ENCODE measurements at places on chromosomes 12 and 14.

- DNase-seq: no peak
These were observed 142.3 kb downstream of the ADGRD1 start for GRCh38 chr12:131095826-131096680.

DNA sequence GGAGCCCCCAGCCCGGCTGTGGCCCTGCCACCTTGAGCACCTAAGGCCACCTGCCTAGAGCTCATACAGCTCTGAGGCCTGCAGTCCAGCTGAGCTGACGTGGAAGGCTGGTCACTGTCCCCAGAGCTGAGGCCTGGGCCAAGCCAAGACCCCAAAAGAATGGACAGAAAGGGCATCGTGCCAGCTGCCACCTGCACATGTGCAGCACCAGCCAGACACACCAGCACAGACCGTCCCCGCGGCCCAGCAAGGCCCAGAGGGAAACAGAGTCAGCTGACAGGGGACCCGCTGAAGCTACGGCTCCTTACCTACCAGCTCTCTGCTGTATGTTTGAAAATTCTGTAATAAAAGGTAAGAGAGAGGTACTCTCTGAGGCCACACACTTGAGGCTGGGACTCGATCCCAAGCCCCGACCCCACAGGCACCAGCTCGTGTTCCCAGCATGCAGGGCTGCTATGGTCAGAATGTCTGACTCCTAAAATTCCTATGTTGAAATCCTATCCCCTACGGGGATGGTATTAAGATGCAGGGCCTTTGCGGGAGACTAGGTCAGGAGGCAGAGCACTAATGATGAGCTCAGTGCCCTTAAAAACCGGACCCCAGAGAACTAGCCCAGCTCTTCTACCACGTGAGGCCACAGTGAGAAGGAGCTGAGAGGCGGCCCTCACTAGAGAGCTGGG is 25.4 kb downstream of the BRF1 start:
- no peak for DNase-seq

DNA sequence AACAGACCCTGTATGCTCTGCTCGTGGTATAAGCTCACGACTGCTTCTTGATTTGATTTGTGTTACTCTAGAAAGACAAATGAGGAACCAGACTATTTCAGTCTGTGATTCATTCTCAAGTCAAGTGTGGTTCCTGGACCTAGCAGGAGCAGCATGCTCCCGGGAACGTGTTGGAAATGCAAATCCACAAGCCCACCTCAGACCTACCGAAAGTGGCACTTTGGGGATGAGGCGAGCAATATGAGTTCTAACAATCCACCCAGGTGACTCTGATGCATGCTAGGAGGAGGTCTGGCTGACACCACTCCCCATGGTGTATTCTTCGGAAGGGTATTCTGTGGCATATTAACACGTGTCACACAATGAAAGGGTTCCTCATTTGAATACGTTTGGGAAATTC is 59.5 kb upstream of the TMX1 start:
- no peak for DNase-seq

DNA sequence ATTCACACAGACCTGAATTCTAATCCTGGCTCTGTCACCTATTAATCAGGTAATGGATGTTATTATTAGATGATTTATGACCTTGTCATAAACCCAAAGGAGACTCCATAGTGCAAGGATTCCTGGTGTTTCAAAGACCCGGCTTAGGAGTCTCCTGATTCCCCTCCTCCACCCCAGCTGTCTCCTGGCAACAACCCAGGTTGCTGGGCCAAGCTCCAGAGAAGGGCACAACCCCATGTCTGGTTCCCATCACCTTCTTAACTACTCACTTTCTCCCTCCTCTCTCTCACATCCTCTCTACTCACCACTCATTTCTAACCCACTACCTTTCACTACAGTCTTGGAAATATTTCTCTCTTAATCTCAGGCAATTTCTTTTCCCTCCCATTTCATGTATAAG is 41.6 kb downstream of the RHOJ start:
- no peak for DNase-seq

DNA sequence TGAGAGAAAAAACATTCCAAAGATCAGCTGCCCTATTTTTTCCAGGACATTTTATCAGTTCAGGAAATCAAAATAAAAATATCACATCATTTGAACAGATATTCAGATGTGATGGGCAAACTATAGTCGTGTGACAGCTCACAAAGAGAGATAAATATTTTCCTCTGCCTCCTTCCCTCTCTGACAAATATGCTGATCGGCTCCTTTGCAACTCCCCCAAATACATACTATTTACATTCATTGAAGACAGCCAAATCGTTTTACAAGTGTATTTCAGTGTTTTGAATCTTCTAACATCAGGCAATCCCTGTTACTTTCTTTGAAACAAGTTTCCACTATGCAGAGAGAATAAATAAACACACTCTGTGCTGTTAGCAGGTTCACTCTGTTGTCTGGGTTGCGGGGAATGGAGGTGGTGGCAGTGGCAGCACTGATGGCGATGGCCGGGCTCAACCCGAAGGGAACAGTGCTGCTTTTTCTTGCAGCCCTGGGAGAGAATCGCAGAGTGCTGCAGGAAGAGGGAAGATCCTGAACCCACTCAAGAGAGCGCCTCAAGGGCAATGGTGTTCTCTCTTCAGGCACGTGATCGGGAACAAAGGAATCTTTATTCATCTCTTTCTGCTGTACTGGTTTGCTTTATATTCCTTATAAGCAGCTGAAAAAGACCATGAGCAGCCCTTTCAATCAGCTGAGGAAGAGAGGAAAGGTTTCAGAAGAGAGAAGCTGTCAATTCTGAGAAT is 142.5 kb downstream of the PHLDA1 start:
- DNase-seq: no peak

DNA sequence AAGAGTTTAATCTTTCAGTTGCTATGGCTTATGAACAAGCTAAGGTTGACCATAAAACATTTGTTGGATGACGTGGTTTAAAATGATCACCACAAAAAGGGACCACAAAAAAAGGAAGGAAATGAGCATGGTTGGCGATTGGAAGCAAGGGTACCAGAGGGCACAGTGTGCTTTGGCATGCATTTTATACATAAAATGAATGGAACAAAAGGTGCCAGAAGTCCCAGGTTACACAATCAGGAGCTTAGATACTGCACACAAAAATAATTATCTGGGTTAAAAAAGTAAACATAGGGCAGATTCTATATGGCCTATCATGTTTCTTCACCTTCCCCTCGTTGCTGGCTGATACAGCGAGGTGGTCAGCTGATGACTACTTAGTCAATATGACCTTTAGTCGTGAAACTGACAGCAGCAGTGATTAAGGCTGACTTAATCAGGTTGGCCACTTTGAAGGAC is 50.7 kb downstream of the ZC3H14 start:
- peak; percentile 60 for DNase-seq

DNA sequence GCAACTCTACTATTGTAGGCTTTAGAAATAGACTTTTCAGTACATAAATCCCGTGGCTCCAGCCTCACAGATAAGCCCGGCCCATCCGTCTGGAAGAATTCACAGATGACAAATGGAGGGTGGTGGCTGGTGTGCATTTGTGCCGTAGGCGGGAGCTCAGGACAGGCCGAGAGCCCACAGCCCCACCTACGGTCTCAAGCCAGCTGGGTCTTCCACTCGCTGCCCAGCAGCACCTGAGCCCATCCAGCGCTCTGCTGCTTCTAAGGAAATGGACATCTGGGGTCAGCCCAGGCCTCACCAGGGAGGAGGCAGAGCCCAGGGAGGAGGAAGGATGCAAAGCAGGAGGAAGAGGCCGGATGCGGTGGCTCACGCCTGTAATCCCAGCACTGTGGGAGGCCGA is 72.8 kb downstream of the KIF26A start:
- no peak for DNase-seq

DNA sequence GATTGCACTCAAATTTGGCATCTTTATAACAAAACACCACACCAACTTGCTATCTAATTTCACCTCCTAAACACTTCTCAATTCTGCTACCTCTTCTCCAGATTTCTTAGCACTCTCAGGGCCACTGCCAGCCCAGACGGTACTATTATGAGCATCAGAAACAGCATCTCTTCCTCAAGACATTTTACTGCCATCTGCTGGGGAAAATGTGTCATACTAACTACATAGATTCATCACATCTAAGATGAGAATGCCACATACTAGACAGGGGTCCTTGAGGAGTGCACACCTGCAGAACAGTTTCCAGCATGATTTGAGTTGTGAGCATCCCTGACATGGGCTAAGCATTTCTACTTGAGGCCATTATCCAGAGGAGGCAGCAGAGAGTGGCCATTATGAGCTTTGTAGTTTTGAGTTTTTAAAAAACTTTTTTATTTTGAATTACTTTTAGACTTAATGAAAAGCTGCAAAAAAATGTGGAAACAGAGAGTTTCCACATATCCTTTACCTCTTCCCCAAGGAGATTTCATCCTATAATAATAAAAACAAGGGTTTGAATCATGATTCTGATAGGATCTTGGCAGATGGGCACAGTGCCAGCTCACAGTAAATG is 15.1 kb upstream of the GRIP1 start:
- DNase-seq: peak; percentile 79

- DNase-seq: no peak
These were observed 74.6 kb upstream of the TMTC1 start for GRCh38 chr12:29858270-29858786.

DNA sequence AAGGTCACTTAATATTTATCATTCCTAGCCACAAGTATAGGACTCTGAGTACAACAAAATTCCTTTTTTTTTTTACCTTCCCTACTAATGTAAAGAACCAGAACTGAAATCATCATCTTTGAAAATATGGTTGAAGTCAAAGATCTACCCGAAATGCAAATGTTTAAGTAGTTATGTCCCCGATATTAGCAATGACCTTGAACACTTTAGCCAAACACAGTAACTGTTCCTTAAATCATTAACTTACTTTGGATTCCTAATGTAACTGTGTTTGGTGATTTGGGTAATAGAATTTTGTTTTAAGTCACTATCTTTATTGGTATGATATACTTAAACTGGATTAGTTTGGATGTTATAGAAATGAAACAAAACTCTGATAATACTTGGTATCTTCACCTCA is 14.4 kb downstream of the ITPR2 start:
- DNase-seq: no peak

GRCh38 chr14:95189367-95190132 is 32.2 kb upstream of the DICER1 start:
- DNase-seq: no peak

DNA sequence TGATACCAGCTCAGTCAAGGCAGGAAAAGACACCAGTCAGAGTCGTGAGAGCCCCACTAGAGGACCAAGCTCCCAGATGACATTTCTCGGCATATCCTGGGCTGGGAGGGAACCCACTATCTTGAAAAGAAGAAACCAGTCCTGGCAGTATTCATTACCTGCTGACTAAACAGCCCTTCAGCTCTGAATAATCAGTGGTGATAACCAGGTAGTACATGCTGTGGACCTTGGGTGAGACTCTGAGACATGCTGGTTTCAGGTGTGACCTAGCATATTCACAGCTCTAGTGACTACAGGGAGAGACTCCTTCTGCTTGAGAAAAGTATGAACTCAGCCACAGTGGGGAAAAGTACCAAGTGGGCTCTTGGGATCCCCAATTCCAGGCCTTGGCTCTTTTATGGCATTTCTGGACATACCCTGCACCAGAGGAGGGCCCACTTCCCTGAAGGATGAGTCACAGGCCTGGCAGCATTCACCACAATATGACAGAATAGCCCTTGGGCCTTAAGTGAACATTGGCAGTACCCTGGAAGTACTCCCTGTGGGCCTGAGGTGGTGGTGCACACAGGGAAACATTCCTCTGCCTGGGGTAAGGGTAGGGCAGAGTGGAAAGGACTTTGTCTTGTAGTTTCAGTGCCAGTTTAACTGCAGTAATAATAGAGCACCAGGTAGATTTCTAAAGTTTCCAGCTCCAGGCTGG is 82.6 kb upstream of the SLC38A4 start:
- DNase-seq: no peak

- DNase-seq: no peak
These were observed 430.5 kb upstream of the SOX5 start for GRCh38 chr12:24379861-24380521.

DNA sequence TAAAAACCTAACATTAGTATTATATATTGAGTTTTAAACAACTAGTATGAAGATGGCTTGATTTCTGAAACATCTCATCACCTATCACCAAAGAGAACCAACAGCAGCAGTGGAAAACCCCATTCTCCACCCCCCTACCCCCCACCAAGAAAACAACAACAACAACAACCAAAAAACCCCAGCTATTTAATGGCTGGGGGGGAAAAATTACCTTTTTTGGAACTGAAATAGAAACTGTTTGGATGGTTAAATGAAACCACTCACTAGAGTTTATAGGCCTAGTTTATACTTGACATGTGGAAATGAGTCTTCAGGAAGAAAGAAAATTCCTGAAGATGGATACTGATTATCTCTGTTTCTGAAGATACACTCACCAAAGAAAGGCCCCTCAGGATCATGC is 30.3 kb downstream of the PPP2R5E start:
- no peak for DNase-seq

- no peak for DNase-seq
These were observed 76.6 kb upstream of the KCNH3 start for GRCh38 chr12:49462083-49462744.

GRCh38 chr12:132253698-132254480 is 75.5 kb downstream of the GALNT9 start:
- DNase-seq: no peak

DNA sequence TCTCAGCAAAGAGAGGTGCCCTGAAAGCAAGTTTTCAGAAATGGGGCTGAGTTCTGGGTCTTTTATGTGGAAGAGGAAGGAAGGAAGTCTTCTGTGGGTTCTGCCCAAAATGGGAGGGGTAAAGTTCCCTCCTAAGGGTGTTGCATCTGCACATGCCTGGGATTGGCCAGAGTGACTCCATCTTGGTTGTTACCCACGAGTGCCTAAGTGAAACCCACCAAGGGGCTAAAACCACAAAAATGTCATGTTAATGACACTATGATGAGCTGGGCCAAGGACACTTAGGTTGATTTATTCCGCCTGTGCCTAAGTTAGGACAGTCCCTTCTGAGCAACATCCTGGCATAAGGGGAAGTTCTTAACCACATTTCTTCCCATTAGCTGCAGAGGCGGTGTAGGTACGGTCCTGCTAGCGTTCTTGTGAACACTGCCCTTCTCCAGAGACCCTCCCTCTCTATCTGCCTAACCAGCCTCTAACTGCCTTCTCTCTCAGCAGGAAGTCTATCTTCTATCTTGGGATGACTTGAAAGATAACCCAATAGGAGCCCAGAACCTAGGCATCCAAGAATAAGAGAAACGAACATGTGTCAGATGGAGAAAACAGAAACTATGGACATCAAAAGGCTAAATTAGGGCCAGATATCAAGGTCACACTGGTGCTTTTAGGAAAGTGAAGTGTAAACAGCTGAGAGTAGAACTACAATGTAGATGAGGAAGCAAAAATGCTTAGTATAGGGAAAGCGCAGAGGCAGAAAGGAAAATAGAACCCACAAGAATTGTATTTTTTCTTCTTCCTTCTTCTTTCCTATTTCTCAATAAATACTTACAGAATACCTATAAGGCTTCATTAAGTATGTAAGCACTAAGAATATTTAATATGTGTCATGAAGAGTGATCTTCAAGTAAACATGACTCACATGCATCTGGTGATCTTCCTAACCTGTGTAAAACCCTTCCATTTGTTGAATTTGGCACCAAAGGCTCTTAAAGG is 104.2 kb upstream of the AMN1 start:
- peak; percentile 95 for DNase-seq

- DNase-seq: no peak
These were observed 201.4 kb downstream of the KIF26A start for GRCh38 chr14:104339829-104340228.

- no peak for DNase-seq
These were observed 51.2 kb downstream of the DNAH10 start for GRCh38 chr12:123813349-123813748.
